ENCODE measurements at places on chromosomes 11 and 22. TPM values are rescaled to one million over a fixed set of nuclear protein-coding genes. Genes with fewer than 3 reads are reported as not detected.
A peak's percentile ranks its signal among the peaks of the same experiment; 100 is the strongest.

PTPRJ gene
- total RNA-seq = 36.3 TPM

SCGB1D2 gene
- not detected for total RNA-seq

GRCh38 chr11:95728094-95728493 lies 61.5 kb downstream of the FAM76B start:
- no peak for DNase-seq
- H3K27ac ChIP-seq = no peak overlapping the region
- no peaks in the 10 kb centered on the region for H3K36me3 ChIP-seq
- no peaks in the 10 kb centered on the region for H3K4me1 ChIP-seq
- no peaks in the 10 kb centered on the region for H3K27me3 ChIP-seq

LRRC4C gene
- not detected for total RNA-seq

DNA sequence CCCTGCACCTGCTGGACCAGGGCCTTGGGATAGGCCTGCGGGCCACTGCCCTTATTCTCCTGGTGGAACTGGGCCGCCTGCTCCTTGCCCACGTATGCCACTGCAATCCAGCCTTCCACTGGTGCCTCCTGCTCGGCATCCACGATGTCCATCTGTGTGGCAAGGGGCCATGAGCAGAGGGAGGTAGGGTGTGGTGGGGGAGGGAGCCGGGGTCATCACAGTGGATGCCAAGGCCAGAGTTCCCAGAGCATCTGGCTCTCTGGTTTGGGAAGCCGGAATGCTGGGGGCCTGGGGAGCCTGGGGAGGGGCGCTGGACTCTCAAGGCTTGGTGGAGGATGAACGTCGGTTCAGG lies 627 bp downstream of the RNF215 start:
- peak; percentile 13 for DNase-seq
- peak overlapping the region; percentile 80 for H3K4me3 ChIP-seq
- no peaks in the 10 kb centered on the region for H3K36me3 ChIP-seq
- no peak overlapping the region for H3K27ac ChIP-seq
- peaks cover 23% of the 10 kb centered on the region for H3K4me1 ChIP-seq

GRCh38 chr11:17927681-17928343 lies 85.0 kb downstream of the SERGEF start:
- H3K27me3 ChIP-seq = no peaks in the 10 kb centered on the region
- H3K36me3 ChIP-seq = peaks cover 24% of the 10 kb centered on the region
- no peak for DNase-seq
- no peaks in the 10 kb centered on the region for H3K4me1 ChIP-seq

THYN1 gene
- 74.3 TPM for total RNA-seq

GRCh38 chr22:29456211-29456671 lies 17.9 kb downstream of the RFPL1 start:
- no peaks in the 10 kb centered on the region for H3K27me3 ChIP-seq
- no peak overlapping the region for H3K4me3 ChIP-seq
- H3K36me3 ChIP-seq = no peaks in the 10 kb centered on the region
- H3K27ac ChIP-seq = no peak overlapping the region
- H3K4me1 ChIP-seq = no peaks in the 10 kb centered on the region

CRELD2 gene
- total RNA-seq = 30.7 TPM

GRCh38 chr22:43473031-43473430 lies 61.2 kb downstream of the MPPED1 start:
- H3K36me3 ChIP-seq = no peaks in the 10 kb centered on the region
- H3K27ac ChIP-seq = no peak overlapping the region
- H3K4me3 ChIP-seq = no peak overlapping the region

F2 gene
- 0.29 TPM for total RNA-seq

OR4D9 gene
- not detected for total RNA-seq

GRCh38 chr22:26276529-26277160 lies 107.4 kb downstream of the SEZ6L start:
- no peaks in the 10 kb centered on the region for H3K4me1 ChIP-seq
- H3K36me3 ChIP-seq = no peaks in the 10 kb centered on the region
- peaks cover 8% of the 10 kb centered on the region for H3K27me3 ChIP-seq
- no peak for DNase-seq

TOB2 gene
- total RNA-seq = 34.2 TPM

- H3K4me1 ChIP-seq = no peaks in the 10 kb centered on the region
- no peaks in the 10 kb centered on the region for H3K36me3 ChIP-seq
- no peak overlapping the region for H3K4me3 ChIP-seq
- no peak overlapping the region for H3K27ac ChIP-seq
- no peak for DNase-seq
- H3K27me3 ChIP-seq = no peaks in the 10 kb centered on the region
Measured at GRCh38 chr22:47382164-47382890, 619.9 kb downstream of the TBC1D22A start.

FOLR2 gene
- not detected for total RNA-seq

MRGPRX4 gene
- not detected for total RNA-seq

DNA sequence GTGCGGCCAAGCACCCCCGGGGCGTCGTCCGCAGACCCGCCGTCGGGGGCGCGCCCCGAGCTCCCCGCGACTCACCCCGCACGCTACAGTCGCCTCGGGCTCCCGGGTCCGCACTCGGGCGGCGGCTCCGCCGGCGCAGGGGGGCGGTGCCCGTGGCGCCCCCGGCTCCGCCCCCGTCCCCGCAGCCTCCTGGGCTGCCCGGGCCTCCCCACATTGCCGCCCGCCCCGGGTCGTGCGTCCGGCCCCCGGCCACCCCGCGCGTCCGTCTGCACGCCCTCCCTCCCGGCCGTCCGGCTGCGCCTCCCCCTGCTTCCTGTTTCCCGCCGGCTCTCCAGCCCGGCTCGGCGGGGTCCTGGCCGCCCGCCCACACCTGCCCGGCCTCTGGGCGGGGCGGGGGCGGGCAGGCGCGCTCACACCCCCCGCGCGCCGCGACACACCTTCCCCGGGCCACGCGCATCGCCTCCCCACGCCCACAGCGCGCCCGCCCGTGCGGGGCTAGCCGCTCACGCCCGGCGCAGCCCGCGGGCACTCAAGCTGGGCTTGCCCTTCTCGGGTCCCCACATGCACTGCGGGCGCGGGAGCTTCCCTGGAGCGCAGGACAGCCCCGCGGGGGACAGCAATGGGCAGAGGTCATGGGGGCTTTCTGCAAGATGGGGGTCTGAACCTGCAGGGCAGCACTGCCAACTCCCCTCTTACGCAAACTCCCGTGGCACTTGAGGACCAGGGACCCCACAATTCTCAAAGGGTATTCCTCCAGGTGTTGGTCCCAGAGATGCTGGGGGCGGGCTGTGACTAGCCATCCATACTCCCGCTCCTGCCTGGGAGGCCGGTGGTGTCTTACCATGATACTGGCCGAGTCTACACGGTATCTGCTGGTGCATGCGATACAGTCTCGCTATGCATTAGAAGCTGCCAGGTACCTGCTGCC lies at the start of gene CARD10:
Gene CARD10 (minus strand): TSS at position 148 of the 928 bp plus-strand sequence. CDS start 215 bp downstream, outside the sequence.
- peaks cover 6% of the 10 kb centered on the region for H3K4me1 ChIP-seq
- H3K27me3 ChIP-seq = peaks cover 33% of the 10 kb centered on the region
- no peak for DNase-seq
- H3K4me3 ChIP-seq = peak within 1 kb of the TSS; percentile 37
- no peaks in the 10 kb centered on the region for H3K36me3 ChIP-seq
- no peak within 1 kb of the TSS for H3K27ac ChIP-seq

CCDC188 gene
- total RNA-seq = 0.52 TPM

DNA sequence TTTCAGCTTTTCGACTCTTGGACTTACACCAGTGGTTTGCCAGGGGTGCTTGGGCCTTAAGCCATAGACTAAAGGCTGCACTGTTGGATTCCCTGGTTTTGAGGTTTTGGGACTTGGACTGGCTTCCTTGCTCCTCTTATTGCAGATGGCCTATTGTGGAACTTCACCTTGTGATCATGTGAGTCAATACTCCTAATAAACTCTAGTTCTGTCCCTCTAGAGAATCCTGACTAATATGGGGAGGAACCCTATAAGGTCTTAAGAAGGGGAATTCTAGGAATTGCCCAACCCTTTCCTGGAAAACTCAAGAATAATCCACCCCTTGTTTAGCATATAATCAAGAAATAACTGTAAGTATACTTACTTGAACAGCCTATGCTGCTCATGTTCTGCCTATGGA lies 491.8 kb downstream of the TMEM135 start:
- H3K4me1 ChIP-seq = no peaks in the 10 kb centered on the region
- no peaks in the 10 kb centered on the region for H3K36me3 ChIP-seq
- no peaks in the 10 kb centered on the region for H3K27me3 ChIP-seq

- peaks cover 1% of the 10 kb centered on the region for H3K36me3 ChIP-seq
- peak overlapping the region; percentile 47 for H3K4me3 ChIP-seq
- H3K27me3 ChIP-seq = no peaks in the 10 kb centered on the region
- peaks cover 27% of the 10 kb centered on the region for H3K4me1 ChIP-seq
- peak; percentile 86 for DNase-seq
- peak overlapping the region; percentile 59 for H3K27ac ChIP-seq
Measured at GRCh38 chr11:72724851-72725723, 27.1 kb downstream of the ARAP1 start.

- peaks cover 8% of the 10 kb centered on the region for H3K27me3 ChIP-seq
- DNase-seq = peak; percentile 82
- no peak overlapping the region for H3K4me3 ChIP-seq
- H3K36me3 ChIP-seq = no peaks in the 10 kb centered on the region
- H3K4me1 ChIP-seq = peaks cover 8% of the 10 kb centered on the region
Measured at GRCh38 chr11:18775492-18776292, 15.9 kb downstream of the PTPN5 start.

DNA sequence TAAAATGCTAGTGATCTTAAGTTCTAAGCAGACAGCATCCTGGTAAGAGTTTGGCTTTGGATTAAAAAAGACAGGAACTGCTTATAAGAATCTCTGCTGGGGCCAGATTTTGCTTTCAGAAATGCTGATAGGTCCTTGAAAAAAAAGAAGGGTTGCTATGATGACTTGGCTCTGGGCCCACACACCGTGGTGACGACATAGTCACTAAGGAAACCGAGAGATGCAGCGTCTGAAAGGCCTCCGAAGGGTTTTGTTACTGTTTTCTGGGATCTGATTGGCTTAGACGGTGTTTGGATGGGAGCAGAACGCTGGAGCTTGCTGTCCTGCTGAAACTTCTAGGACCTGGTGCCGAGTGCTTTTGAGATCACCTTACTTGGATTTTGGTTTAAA lies 8.4 kb downstream of the FAM118A start:
- peaks cover 5% of the 10 kb centered on the region for H3K36me3 ChIP-seq
- peak; percentile 95 for DNase-seq
- peak overlapping the region; percentile 95 for H3K27ac ChIP-seq

MAFF gene
- 15.5 TPM for total RNA-seq

DNA sequence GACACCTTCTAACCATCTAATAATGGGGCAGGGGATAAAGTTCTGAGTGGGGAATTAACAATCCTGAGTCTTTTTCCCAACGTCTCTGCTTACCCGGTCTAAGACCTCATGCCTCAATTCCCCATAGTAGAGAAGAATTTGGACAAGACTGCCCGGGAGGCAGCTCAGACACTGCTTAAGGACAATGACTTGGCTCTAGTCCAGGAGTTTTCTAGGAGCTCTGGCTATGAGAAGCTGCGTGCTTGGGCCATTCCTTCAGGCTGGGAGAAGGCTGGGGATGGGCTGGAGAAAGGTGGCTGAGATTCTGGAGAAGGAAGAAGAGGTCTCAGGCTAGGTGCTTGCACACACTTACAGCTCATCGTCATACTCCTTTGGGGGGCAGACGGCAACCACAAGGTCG lies 19.8 kb upstream of the ABCC8 start:
- DNase-seq = no peak
- H3K4me1 ChIP-seq = no peaks in the 10 kb centered on the region
- H3K27ac ChIP-seq = no peak overlapping the region

- no peaks in the 10 kb centered on the region for H3K36me3 ChIP-seq
- H3K4me1 ChIP-seq = no peaks in the 10 kb centered on the region
- DNase-seq = no peak
- H3K4me3 ChIP-seq = no peak overlapping the region
- H3K27me3 ChIP-seq = peaks cover 8% of the 10 kb centered on the region
Measured at GRCh38 chr11:110130642-110131238, 37.5 kb downstream of the ZC3H12C start.

OR51I1 gene
- not detected for total RNA-seq

HPX gene
- not detected for total RNA-seq

- no peaks in the 10 kb centered on the region for H3K4me1 ChIP-seq
- H3K27me3 ChIP-seq = no peaks in the 10 kb centered on the region
- no peak overlapping the region for H3K27ac ChIP-seq
- H3K4me3 ChIP-seq = no peak overlapping the region
Measured at GRCh38 chr11:15590132-15590531, 475.4 kb downstream of the INSC start.

PAMR1 gene
- total RNA-seq = not detected

GRCh38 chr11:134013518-134013917 lies 55.4 kb upstream of the JAM3 start:
- no peaks in the 10 kb centered on the region for H3K36me3 ChIP-seq
- H3K27me3 ChIP-seq = peaks cover 24% of the 10 kb centered on the region
- no peaks in the 10 kb centered on the region for H3K4me1 ChIP-seq
- no peak overlapping the region for H3K4me3 ChIP-seq
- H3K27ac ChIP-seq = no peak overlapping the region

- peaks cover 40% of the 10 kb centered on the region for H3K36me3 ChIP-seq
- no peak for DNase-seq
- H3K4me1 ChIP-seq = peaks cover 49% of the 10 kb centered on the region
- H3K27me3 ChIP-seq = peaks cover 16% of the 10 kb centered on the region
- H3K27ac ChIP-seq = peak overlapping the region; percentile 100
Measured at GRCh38 chr11:65419460-65419771, 3.2 kb upstream of the NEAT1 start.

GRCh38 chr11:61973476-61974162 lies 6.2 kb upstream of the FTH1 start:
- peaks cover 43% of the 10 kb centered on the region for H3K4me1 ChIP-seq
- no peaks in the 10 kb centered on the region for H3K27me3 ChIP-seq
- no peak overlapping the region for H3K4me3 ChIP-seq
- no peak for DNase-seq
- peak overlapping the region; percentile 90 for H3K27ac ChIP-seq
- H3K36me3 ChIP-seq = no peaks in the 10 kb centered on the region

DNA sequence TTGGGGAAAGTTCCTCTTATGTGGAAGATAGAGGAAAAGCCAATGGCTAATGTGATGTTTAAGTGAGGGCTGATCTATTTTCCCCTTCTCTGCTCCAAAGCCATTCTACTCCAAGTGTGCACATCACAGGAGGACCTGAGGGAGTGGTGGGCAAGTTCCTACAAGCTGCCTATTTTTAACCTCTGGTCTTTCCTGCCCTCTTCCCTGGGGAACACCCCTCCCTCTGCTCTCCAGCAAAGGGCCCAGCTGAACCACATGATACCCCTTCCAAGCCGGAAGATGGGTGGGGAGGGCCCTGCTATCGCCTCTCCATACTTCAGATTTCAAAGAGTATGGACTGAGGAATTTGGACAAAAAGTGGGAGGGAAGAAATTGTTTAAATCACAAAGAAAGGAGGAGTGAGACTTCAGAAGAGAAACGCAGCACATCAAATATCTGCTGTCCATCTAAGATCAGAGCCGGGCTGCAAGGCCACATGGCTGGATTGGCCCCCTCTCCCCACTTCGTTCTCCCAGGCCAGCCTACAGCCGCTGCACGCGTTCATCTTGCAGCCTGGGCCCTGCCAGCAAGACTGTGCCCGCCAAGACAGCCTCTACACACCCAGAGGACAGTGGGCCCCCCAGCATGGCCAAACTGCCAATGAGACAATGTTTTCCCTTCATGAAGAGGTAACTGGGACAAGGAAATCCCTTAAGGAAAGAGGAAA lies 77.5 kb downstream of the MICAL3 start:
- H3K4me1 ChIP-seq = peaks cover 16% of the 10 kb centered on the region
- H3K27ac ChIP-seq = no peak overlapping the region
- H3K4me3 ChIP-seq = no peak overlapping the region
- no peaks in the 10 kb centered on the region for H3K36me3 ChIP-seq
- H3K27me3 ChIP-seq = no peaks in the 10 kb centered on the region

SLC22A6 gene
- total RNA-seq = not detected

APLNR gene
- total RNA-seq = not detected

RAG2 gene
- total RNA-seq = not detected
